Activated T-helper 2 cell treated with anti-CD3 and anti-CD28 coated beads, Interferon-gamma antibody, Interleukin-2, Interleukin-4, amounts not matched to agents 10 μg/mL and 5 μg/mL and 100 μg/mL, durations not matched to agents 14 hours and 24 hours and 36 hours (primary cell): ENCODE measurements at places on chromosomes 3 and 15. TPM values are rescaled to one million over a fixed set of nuclear protein-coding genes. Genes with fewer than 3 reads are reported as not detected.

The LRTM1 gene
- total RNA-seq = not detected in 2 replicates

The STRC gene
- 0.30 and 0.55 TPM in 2 replicates for total RNA-seq

- no peak overlapping the region for H3K4me3 ChIP-seq
- DNase-seq = no peak
- no peaks in the 10 kb centered on the region for H3K27me3 ChIP-seq
- no peaks in the 10 kb centered on the region for H3K4me1 ChIP-seq
- no peak overlapping the region for H3K27ac ChIP-seq
Observed at GRCh38 chr3:105108823-105109222, 257.9 kb upstream of the ALCAM start.

DNA sequence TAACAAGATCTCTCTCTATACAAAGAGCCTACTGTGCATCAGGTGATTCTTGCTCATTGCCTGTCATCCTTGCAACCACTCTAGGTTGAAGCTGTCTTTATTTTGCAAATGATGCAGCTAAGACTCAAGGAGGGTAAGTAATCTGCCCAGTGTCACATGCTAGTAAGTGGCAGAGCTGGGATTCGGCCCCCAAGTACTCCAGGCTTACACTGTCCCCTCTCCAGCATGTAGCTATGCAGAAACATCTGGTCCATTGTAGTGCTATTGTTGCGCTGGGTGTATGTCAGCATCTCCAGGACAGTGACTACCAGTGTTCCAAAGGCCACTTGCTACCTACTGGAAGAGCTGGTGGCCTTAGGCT lies 248.9 kb downstream of the SLCO3A1 start:
- DNase-seq = no peak
- no peak overlapping the region for H3K4me3 ChIP-seq
- H3K27me3 ChIP-seq = no peaks in the 10 kb centered on the region
- H3K27ac ChIP-seq = no peak overlapping the region
- H3K36me3 ChIP-seq = peaks cover 22% of the 10 kb centered on the region
- peaks cover 29% of the 10 kb centered on the region for H3K4me1 ChIP-seq

DNA sequence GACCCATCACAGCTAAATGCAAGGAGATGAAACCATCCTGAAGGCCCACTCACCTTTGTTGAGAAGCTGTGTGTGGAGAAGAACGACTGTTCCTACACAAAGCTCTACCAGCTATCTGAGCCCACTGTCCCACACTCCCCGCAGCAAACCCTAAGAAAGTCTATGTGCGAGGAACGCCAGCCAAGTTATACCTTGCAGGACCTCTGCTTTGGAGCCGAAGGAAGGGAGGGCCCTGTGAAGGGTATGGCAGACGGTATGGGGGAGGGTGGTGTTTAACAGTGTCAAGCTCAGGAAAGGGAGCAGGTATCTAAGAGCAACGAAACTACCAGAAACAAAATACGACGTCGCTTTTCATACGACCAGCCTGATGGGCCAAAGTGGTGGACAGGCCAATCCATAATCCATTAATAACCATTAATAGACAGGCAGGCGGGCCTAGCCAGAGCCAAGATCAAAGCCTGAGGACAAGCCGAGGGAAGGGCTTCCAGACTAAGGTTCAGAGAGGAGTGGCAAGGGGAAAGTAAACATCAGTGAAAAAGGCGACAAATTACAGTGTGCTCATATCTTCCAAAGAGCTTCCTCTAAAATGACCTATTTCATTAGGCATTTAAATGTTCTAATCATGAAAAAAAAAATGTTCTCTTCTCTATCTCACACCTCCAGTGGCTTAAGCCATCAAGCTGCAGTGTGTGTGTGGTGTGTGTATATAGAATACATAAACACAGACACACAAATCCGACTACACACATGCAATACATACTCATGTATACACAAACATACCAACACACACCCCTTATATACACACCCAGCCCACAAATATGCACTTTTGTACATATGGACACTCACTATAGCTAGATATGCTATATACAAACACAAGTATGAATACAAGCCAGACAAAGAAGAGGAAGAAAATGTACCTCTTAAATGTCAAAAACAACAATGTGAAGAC lies 43.9 kb downstream of the PTPN23 start:
- DNase-seq = no peak
- H3K27me3 ChIP-seq = no peaks in the 10 kb centered on the region
- no peak overlapping the region for H3K27ac ChIP-seq
- H3K36me3 ChIP-seq = peaks cover 28% of the 10 kb centered on the region

DNA sequence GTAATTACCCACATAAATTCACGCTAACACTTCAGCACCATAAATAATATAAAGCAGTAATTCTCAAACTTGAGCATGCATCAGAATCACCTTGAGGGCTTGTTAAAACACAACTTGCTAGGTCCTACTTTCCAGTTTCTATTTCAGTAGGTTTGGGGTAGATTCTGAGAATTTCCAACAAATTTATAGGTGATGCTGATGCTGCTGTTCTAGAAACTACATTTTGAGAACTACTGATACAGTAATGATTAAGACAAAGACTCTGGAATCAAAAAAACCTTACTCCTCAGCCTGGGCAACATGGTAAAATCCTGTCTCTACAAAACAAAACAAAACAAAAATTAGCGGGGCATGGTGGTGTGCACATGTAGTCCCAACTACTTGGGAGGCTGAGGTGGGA lies 18.8 kb downstream of the TMEM39A start:
- H3K4me3 ChIP-seq = no peak overlapping the region
- no peak for DNase-seq
- peaks cover 76% of the 10 kb centered on the region for H3K36me3 ChIP-seq
- H3K27me3 ChIP-seq = no peaks in the 10 kb centered on the region

GRCh38 chr15:41844814-41845213 lies 6.2 kb downstream of the PLA2G4B start:
- H3K27me3 ChIP-seq = no peaks in the 10 kb centered on the region
- no peak for DNase-seq
- H3K27ac ChIP-seq = no peak overlapping the region
- no peak overlapping the region for H3K4me3 ChIP-seq

DNA sequence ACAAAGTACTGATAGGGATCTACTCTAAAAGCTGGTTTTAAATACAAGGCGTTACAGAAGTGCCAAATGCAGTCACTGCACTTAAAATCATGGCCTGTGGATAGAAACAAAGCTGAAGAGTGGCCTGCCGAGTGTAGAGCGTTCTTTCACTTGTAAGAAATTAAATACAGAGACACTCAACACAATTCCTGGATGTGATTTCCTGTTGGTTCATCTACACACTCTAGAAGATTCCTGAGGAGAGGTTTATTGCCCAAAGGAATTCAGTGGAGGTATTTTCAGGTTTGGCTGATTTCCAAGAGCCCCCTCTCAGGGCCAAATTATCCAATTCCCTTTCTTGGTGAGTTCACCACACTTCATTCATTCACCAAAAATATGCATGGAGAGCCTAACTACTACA lies 200.3 kb upstream of the IL12A start:
- no peaks in the 10 kb centered on the region for H3K36me3 ChIP-seq
- H3K27me3 ChIP-seq = peaks cover 13% of the 10 kb centered on the region
- H3K27ac ChIP-seq = no peak overlapping the region
- DNase-seq = no peak

DNA sequence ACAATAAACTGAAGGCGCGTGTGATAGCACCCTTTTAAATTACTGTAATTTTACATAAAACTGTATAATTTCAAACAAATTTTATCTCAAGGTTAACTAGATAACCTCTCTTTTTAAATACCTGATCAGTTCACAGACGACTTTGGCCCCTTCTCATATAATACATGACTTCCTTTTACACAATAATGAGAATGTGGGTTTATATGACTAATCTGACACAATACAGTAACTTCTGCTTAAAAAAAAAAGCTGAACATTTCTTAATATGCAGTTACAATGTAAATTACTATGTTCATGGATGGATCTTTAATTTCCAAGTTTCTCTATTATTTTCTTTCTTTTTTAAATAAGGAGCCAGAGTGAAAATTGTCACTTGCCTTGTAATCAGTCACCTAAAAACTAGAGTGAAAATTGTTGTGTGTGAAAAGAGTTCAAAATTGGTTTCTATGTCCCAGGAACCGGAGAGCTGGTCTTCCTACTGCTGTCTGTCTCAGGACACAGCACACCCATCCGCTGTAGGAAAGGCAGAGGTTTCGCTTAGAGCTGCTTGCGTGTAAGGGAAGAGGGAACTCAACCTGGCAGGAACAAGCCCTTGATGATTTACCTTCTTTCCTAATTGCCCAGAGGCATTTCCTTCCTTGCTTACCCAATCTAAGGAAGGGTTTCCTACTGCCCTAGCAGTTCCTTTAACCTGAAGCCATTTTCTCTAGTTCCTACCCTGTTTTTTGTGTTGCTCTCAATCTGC lies 33.3 kb downstream of the PLD1 start:
- H3K27me3 ChIP-seq = peaks cover 16% of the 10 kb centered on the region
- H3K4me1 ChIP-seq = no peaks in the 10 kb centered on the region
- no peak overlapping the region for H3K4me3 ChIP-seq
- H3K36me3 ChIP-seq = no peaks in the 10 kb centered on the region
- H3K27ac ChIP-seq = no peak overlapping the region
